ENCODE measurements at places on chromosomes 13 and 19.

DNA sequence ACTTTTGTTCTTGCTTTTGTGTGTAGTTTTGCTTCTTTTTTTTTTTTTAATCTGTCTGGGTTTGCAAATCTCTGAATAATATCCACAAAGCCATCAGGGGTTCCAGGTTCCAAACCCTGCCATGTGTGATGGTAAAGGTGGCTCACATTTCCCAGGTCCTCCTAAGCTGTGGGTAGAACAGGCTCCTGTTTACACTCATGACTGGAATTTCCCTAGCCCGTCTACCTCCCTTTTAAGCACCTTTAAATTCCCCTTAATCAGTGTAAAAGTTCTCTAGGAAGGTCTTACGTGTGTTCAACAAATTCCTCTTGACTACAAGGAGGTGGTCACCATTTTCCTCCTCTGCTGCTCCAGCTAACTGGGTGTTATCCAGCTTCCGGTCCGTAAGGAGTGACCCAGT lies 62.8 kb downstream of the EFNB2 start:
- no peak for DNase-seq

DNA sequence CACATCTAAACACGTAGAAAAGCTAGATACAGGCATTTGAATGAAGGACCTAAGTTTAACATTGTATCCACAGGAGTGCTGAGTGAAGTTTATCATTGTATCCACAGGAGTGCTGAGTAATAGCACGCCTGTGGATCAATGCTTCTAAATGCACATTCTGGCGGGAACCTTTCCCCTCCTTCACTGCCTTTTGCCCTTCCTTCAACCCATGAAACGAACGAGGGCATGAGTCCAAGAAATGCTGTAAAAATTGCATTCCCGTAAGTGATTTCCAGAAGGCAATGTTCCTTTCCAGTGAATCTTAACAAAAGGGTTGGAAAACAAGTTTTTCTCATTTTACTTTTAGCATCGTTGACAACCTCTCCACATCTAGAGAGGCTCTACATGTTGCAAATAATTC lies 88.1 kb downstream of the ZDHHC20 start:
- no peak for DNase-seq

DNA sequence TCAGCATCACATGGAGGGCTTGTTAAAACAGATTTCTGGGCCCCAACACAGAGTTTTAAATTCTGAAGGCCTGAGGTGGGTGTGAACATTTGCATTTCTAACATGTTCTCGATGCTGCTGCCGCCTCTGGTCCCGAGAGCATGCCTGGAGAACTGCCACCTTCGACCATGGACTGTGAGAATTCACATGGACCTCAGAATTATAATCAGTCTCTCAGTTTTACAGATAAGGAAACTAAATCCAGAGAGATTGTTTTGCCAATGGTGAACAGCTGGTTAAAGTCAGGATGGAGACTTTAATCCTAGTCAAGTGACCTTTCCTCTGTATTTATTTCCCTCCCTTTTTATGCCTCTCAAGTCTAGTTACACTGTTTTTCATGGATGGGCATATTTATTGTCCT lies 14.7 kb downstream of the ALOX5AP start:
- DNase-seq: no peak

DNA sequence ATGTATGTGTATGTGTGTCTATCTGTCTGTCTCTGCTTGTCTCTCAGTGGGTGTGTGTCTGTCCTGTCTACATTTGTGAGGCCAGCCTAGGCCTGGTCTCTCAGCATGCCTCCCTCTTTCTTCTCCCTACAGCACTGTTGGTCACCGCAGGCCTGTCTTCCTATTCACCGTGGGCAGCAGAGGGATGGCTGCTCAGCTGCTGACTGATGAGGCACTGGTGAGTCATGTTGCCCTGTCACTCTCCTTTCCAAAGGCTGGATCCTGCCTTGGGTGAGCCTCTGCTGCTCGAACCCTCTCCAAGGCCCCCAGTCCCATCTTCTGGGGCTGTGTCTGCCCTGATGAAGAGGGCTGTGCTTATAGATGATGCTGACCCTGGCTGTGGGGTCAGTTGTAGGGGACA lies 6.3 kb downstream of the ZNF71 start:
- DNase-seq: no peak

DNA sequence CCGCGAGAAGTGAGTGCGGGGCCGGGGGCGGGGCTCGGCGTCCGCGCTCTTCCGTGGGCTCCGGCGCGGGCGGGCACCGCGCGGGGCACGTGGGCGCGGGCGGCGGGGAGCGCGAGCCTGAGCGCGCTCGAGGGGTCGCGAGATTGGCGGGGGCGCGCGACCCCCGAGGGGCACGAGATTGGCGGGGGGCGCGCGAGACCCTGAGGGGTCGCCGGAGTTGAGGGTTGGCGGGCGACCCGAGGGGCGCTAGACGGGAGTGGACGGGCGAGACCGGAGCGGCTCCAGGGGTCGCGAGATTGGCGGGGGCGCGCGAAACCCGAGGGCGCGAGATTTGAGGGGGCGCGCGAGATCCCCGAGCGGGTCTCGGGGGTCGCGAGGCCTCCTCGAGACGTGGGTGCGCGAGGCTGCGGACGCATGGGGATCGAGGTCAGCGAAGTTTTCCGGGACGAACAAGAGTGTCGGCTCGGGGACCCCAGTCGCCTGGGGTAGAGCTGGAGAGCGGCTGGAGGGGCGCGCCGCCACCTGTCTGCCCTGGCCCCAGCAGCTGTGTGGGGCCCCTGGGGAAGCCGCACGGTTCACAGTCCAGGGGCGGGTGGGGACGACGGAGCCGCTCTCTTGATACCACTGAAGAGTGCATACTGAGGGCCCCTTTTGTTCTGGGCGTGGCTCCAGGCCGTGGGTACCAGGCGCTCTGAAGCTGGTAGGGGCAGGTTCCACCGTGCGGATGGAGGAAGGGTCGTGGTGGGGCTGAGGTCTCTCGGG lies 682 bp downstream of the SSBP4 start:
- no peak for DNase-seq

DNA sequence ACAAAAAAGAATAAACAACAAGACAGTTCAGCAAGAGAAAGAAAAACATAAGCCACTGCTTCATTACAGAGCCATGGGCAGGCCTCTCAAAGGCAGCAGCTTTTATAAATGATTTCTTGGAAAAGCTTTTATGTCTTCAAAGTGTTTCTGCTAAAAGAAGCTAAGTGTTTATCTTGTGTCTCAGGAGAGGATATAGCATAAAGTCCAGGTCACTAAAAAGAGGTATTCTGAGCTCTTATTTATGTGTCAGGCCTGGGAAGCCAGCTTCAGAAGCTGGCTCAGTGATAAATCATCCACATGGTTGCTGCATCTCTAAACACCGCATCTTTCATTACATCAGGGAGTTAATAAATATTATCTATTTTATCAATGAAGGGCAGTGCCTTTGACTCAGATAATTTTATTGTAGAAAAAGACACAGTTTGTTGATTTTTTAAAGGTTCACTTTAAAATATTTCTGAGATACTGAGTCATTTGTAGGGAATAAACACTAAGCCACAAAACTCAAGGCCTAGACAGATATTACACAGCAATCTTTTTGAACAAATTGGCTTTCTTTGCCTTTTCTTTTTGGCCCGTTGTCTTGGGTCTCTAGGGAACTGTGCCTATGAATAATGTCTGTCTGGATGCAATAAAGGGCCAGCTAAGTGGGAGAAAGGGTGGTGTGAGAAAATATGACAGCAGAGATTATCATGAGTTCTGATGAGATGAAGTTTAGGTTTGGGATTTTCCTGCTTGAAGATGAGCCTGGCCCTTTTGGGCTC lies 1086.6 kb downstream of the UQCRFS1 start:
- DNase-seq: no peak

GRCh38 chr13:31717583-31717982 lies 21.7 kb upstream of the RXFP2 start:
- DNase-seq: no peak

GRCh38 chr19:17378271-17378670 lies 1.1 kb upstream of the PLVAP start:
- DNase-seq: no peak

GRCh38 chr13:112193463-112194166 lies 126.7 kb downstream of the SOX1 start:
- DNase-seq: no peak

GRCh38 chr13:77687799-77688198 lies 9.7 kb upstream of the SLAIN1 start:
- no peak for DNase-seq
